ENCODE measurements at places on chromosomes 11 and 22. TPM values are rescaled to one million over a fixed set of nuclear protein-coding genes. Genes with fewer than 3 reads are reported as not detected.

RAB38 gene
- 4.3 TPM for polyA plus RNA-seq

TRIM29 gene
- 37.5 TPM for polyA plus RNA-seq

MFNG gene
- 24.8 TPM for polyA plus RNA-seq

LINC01488 gene
- 0.05 TPM for polyA plus RNA-seq

GRCh38 chr11:85348945-85349344 is 278.2 kb downstream of the DLG2 start:
- no peak for DNase-seq

GRCh38 chr22:20388200-20388599 is 5.8 kb upstream of the ZNF74 start:
- no peak for DNase-seq

GRCh38 chr11:105224482-105225253 is 85.1 kb upstream of the CARD18 start:
- no peak for DNase-seq

DNA sequence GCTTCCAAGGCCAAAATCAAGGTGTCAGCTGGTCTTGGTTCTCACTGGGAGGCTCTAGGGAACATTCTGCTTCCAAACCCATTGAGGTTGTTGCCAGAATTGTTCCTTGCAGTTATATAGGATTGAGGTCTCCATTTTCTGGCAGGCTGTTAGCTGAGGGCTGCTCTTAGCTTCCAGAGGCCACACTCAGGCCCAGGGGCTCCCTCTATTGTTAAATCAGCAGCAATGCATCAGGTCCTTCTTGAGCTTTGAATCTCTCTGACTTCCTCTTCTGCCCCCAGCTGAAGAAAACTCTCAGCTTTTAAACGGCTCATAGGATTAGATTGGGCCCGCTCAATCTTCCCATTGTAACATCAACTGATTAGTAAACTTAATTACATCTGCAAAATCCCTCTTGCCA is 39.3 kb upstream of the BSX start:
- no peak for DNase-seq

DNA sequence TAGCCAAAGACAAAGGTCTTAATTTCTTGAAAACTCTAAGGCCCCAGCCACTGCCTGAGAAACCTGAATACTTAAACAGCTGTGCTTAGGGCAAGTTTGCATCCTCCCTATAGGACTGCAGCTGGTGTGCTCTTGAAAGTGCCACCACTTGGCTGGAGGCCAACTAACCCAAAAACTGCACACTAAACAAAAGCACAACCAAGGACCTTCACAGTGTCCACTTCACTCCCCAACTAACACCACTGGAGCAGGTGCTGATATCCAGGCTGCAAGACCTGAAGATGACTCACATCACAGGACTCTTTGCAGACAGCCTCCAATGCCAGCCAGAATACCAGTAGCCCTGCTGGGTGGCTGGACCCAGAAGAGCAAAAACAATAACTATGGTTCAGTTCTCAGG is 357.7 kb upstream of the ARHGAP42 start:
- no peak for DNase-seq

- no peak for DNase-seq
Observed at GRCh38 chr11:1235306-1235900, 12.5 kb downstream of the MUC5B start.

- DNase-seq: no peak
Observed at GRCh38 chr22:17957693-17958092, 66.7 kb downstream of the MICAL3 start.

DNA sequence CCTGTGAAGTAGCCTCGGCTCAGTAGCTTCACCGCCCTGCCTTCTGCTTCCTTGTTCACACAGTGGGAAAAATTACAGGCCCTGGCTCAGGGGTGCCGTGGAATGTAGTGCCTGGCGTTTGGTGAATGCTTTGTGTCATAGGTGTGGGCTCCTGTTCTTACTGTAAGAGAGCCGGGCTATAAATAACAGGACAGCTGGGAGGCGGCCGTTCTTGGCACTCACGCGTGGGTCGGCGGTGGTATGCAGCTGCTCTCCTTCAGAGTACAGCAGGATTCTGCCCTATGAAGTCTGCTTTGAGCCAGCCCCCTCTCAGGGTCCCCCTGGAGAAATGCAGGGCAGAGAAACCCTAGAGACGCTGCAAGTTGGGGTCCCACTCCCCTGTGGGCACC is 84.2 kb downstream of the CTTN start:
- no peak for DNase-seq

DNA sequence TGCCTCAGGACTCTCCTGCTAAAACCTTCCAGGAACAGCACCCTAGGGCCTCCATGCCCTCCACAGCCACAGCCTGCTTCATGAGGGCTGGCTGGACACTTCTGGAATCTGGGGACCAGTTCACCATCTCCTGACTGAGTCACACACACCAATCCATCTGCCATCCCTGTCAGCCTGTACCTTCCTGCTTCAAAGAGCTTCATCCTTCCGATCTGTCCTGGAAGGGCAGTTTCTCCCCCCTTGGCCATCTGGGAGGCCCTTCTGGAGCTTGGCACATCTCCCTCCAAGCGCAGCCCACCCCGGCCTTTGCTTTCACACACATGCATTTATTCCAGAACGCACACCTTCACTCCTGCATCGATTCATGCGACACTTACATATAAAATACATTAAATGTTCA is 13.0 kb downstream of the APBB1 start:
- no peak for DNase-seq

DNA sequence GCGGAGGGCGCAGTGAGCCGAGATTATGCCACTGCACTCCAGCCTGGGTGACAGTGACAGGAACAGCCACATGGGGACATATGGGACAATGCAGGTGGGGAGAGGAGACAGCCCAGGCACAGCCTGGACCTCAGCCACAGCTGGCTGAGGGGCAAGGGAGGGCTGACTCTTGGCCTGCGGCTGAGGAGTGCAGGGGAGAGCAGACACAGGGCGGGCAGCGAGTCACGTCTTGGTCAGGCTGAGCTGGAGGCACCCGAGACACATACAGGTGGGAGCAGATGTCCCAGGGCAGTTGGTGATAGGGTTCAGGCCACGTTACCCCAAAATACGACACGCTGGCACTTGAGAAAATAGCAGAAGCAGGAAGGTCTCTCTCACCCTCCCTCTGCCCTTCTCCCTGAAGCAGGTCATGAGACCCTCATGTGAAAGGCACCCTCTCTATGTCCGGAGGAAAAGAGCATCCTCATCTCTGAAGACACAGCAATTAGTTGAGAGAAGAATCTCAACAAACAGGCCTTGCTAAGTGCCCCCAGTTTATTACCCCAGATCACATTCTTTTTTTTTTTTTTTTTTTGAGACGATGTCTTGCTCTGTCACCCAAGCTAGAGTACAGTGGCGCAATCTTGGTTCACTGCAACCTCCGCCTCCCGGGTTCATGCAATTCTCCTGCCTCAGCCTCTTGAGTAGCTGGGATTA is 10.5 kb downstream of the KIAA0930 start:
- DNase-seq: no peak

DNA sequence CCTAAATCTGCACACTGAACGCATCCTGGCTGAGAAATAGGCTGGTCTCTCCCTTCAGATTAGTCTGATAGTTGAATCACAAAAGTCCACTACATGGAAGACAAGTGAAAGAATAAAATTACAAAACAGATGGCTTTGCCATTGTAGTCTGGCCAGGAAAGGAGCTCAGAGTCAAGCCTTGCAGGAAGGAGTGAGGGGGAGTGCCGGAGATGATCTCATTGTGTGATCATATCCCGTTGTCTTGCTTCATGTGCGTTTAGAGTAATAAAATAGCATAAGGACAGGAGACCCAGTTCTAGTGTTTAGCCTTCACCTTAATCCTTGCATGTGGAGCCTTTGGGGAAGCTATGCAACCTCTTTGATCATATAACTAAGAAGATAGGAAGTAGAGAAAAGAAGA is 666.7 kb upstream of the RAG2 start:
- no peak for DNase-seq

DNA sequence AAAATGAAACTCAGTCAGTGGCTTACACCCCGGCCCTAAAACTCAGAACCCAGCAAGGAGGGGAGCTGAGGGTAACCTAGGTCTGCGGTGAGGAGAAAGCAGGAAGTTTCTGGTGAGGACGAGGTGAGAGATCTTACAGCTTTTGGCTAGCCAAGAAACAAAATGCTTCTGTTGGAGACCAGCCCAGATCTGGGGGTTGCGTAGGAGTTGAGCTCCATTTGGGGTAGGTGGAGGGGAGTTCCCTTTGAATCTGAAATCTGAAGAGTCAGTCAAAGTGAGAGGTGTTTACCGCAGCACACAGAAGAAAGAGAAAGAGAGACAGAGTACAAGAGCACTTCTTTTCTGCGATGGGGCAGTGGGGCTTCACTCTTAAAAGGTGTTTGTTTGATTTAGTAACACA is 29.6 kb downstream of the EHF start:
- no peak for DNase-seq

- DNase-seq: no peak
Observed at GRCh38 chr11:81165164-81165563, 1568.5 kb downstream of the FAM181B start.

- no peak for DNase-seq
Observed at GRCh38 chr11:46984987-46985386, 48.4 kb downstream of the CSTPP1 start.
